ENCODE measurements at places on chromosomes 12 and 14.

GRCh38 chr14:67674139-67674479 is 323 bp downstream of the VTI1B start:
- DNase-seq: peak; percentile 76

- peak; percentile 46 for DNase-seq
Observed at GRCh38 chr14:91252871-91253794, 8.6 kb upstream of the GPR68 start.

- no peak for DNase-seq
Observed at GRCh38 chr12:20547816-20548575, 147.1 kb upstream of the SLCO1C1 start.

DNA sequence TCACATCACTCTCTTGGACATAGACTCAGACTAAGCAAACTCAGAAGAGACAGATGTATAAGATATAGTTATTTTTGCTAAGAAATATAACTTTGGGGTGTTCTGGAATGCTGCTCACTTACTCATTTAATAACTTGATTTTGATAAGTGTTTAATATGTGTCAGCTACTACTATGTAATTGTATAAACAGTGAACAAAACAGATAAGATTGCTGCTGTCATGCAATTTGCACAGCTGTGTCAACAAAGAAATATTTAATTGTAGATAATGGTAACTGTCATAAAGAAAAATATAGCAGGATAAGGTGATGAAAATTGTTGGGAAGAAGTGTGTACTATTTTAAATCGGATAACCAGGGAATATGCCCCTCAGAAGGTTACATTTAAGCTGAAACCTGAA is 84.1 kb upstream of the ZDHHC17 start:
- DNase-seq: no peak

GRCh38 chr12:55711786-55712553 is 3.9 kb upstream of the BLOC1S1 start:
- DNase-seq: no peak

DNA sequence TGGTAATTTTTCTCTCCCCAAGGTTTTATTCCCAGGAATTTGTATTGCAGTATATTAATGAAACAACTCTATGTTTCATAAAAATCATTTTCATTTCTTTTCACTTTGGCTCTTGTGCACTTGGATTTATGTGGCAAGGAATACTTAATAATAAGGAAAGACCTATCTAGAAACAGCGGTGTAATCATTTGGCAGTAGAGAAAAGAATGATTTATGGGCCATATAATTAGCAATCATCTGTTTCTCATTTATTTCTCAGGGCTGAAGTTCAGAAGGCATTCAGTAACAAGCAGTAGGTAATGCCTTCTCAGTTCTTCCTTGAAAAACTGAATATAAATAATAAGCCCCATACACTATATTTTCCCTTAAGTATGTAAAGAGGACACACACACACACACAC is 172.6 kb downstream of the ANO4 start:
- no peak for DNase-seq

DNA sequence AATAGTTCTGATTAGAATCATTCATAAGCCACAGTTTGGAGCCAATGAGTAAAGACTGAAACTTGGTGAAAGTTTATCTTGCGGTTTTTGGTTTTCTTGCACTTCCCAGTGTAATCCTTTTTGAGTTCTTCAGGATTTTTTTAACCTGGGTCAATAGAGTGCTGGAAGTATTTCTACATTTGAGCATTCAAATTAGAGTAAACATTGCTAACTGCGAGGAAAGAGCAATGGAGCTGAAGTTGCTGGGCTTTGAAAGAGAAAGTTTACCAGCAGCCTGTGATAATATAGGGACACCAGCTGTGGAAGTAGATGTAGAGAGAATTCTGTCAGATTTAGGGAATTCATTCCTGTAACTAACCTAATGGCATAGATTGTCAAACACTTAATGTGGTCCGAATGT is 30.3 kb downstream of the ANO6 start:
- no peak for DNase-seq

DNA sequence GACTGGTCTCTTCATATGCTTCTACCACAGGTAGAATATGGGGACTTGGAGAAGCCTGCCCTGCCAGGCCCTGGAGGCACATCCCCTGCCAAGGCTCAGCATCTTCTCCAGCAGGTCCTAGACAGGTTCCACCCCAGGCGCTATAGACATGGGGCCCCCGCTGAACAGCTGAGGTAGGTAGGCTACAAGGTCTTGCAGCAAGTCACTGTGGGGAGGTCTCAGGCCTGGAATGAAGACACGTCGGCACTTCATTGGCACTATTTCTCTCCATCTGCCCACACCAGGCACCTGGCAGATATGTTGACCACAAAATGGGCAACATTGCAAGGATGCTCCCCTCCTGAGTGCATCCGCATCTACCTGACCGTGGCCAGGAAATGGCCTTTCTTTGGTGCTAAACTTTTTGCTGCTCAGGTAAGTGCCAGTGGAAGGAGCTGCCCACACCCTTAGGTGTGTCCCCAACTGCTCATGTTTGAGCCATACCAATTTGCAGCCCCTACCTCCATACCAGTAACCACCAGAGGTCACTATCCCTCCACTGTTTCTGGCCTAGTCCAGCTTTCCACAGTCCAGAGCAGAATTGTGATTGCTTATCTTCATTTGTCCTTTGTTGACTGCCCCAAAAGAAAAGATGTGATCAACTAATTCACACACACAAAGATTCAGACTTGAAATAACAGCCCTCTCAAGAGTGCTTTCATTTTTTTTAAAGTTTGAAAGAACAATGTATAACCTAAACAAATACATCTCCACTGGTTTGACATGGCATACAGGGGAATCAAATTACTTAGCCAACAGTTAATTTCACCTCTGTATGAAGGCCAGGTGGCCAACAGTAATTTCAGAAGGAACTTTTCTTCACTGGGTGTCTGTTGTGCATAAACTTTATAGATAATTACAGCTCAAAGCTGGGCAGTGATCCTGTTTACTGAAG is 16.1 kb downstream of the PIGH start:
- DNase-seq: peak; percentile 69

GRCh38 chr12:130463818-130464670 is 126.4 kb downstream of the PIWIL1 start:
- no peak for DNase-seq

DNA sequence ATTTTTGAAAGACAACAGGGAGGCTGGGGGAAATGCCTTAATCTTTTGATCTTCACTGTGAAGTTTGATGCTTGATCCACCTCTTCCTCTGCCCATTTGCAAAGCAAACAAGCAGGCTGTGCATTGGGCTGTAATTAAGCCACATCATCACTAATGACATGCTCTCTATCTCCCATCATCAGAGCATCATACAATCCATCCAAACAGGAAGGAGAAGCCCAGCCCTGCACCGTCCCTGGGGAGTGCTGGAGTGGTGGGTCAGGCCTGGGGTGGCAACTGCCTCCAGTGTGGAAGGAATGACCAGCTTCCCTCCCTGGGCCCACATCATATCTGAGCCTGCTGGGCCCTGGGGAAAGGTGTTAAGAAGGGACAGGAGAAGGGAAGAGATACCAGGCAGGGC is 6.9 kb upstream of the KRT74 start:
- DNase-seq: no peak
